Left forelimb (tissue), 1 donor: ENCODE measurements at places on chromosomes 3 and 15.

DNA sequence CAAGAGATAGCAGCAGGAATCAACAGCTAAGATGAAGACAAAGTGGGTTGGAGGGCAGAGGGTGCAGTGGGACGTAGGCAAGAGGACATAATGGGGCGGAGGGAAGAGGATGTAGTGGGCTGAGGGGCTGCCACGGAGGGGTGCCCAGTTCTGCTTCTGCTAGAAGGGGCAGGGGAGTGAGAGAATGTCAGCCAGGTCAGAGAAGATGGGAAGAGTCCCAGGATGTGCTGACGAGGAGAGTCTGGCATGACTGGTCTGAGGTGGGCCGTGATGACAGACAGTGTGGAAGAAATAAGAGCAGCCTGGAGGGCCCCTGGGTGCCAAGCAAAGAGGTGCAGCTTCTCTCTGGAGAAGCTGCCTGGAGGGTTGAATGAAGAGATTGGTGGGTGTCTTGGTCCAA lies 4.0 kb downstream of the SPSB4 start:
- DNase-seq: no peak

GRCh38 chr15:85362436-85363081 lies 17.8 kb upstream of the AKAP13 start:
- DNase-seq: no peak

DNA sequence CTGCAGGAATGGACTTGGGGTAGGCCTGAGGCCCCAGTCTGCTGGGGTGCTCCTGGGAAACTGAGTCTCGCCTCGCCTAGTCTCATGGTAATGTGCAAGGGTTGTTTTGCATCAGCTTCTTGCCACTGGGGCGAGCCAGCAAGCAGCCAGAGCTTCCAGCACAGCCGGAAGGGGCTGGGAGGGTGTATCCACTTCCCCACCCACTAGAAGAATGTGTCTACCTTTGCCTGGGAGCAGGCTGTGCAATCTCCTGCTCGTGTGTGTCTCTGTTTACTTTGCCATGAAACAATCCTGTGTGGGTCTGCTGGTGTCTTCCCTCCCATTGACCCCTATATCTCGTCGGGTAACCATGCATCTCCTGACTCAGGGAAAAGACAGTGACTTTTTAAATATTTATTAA lies 21.8 kb upstream of the ERICH6 start:
- DNase-seq: no peak

DNA sequence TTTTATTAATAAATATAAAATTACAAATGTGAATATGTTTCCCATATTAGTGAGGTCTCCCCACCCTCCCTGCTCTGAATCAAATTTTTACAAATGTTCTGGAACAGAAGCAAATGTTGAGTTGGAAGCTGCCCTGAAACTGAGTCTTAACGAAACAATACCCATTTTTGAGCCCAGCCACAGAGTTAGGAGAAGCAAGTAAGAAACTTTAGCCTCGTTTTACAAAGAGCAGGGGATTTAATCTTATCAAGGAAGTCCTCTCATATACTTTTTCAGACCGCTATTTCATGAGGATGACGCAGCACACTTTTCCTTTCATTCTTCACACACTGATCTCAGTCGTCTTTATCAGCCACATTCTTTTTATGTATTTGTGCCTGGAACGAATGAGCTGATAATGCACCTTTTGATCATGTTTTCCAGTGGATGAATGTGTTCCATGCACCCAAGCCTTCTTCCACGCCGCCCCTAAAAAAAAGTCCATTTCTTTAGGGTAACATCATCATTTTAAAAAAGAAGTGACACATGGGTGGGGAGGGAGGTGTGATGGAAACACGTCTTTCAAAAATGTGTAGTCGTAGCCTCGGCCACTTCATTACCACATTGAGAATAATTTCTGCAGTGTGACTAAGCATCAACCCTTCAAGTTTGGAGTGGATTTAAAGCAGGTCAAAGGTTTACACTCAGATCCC lies 48.1 kb downstream of the SETMAR start:
- no peak for DNase-seq

- DNase-seq: no peak
These were observed 21.8 kb upstream of the PFN2 start for GRCh38 chr3:149992416-149993058.

DNA sequence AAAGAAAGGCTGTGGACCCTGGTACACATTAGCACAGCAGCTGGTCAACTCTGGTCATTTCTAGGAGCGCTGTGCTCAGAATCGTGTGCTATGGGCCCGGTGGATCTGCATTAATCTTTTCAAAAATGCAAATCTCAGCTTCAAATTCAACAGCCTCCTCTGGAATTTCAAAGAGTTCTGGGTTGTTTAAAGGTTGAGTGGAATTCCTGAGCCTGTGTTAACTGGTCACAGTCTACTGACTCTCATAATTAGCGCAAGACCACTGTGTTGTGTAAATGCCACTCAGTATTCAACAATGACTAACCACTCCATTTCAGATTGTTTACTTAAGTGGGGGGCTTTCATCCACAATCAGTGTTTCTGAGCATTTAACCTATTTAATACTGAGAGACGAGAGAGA lies 2.7 kb upstream of the ARNT2 start:
- DNase-seq: no peak

GRCh38 chr15:67118808-67119207 lies 53.4 kb downstream of the SMAD3 start:
- no peak for DNase-seq

DNA sequence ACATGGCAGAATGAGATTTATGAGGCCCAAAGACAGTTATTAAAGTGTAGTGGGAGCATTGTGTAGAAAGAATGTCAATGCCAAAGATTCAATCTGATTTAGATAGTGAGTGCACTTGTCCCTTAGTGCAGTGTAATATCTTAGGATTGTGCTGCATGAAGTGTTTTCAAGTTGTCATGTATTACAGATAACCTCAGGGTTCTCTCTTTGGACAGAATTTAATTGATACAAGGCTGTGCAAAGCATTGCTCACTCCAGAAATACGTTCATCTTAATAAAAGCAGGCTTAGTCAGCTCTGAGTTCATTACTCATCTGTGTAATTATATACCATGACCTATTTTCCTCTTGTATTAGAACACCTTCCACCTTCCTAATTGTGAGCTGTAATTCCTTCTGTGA lies 16.0 kb upstream of the GPR171 start:
- no peak for DNase-seq

DNA sequence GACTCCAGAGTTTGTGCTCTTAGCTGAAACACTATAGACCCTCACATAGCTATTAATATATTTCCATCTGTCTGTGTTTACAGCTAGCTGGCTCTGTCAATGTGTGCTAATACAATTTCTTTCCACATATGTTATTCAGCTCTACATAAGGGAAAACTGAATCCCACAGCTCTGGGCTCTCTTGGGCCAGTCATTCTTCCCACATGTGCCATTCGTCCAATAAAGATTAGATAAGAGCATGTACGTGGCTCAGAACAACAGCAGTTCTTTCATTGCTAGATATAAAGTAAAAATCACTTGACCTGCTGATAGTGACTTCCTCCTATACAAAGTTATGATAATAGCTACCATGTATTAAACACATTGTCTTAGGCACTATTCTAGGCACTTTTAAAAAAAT lies 2.8 kb upstream of the ILDR1 start:
- no peak for DNase-seq

GRCh38 chr15:55829826-55830225 lies 86.9 kb upstream of the PRTG start:
- DNase-seq: no peak

DNA sequence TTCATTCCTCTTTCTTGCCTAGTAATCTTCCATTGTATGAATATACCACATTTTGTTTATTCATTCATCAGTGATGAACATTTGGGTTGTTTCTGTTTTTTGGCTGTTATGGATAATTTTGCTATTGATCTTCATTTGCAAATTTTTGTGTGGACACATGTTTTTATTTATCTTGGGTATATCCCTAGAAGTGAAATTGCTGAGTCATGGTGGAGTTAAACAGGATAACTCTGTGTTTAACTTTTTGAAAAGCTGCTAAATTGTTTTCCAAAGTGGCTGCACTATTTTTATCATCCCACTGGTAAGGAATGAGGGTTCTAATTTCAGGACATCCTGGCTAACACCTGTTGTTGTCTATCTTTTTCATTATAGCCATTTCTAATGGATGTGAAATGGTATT lies 74.6 kb upstream of the ARL6 start:
- no peak for DNase-seq

DNA sequence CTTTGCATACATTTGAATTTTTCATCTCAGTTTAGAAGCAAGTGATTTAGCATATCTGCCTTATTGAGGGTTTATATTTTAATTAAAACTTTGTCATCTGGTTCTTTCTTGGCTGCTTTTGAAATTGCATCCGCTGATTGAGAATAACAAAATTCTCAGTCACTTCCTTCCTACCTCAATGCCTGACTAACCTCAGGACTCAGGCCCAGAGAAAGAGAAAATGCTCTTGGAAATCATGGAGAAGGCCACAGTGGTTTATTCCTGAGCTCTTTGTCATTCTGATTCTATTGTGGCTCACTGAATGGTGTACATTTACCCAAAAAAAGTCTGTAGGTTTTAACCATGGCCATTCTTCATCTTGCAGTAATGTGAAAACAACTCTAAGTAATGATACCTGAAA lies 533.9 kb downstream of the TBL1XR1 start:
- DNase-seq: no peak

- DNase-seq: no peak
These were observed 29.0 kb downstream of the KY start for GRCh38 chr3:134621854-134622253.

GRCh38 chr3:30996467-30996866 lies 102.0 kb upstream of the GADL1 start:
- DNase-seq: no peak

DNA sequence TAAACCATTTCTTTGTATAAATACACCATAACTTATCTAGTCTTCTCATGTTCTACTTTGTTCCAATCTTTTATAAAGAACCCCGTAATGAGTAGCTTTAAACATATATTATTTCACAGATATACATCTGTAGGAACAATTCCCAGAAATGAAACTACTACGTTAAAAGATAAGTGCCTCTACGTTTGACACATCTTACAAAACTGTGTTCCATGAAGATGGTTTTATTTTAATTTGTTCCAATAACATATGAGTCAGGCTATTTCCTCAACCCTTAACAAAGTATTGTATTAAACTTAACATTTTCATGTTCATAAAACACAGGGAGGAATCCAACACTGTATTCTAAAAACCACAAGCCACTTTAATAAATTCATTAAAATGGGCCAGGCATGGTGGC lies 52.9 kb downstream of the TRPM7 start:
- DNase-seq: no peak

DNA sequence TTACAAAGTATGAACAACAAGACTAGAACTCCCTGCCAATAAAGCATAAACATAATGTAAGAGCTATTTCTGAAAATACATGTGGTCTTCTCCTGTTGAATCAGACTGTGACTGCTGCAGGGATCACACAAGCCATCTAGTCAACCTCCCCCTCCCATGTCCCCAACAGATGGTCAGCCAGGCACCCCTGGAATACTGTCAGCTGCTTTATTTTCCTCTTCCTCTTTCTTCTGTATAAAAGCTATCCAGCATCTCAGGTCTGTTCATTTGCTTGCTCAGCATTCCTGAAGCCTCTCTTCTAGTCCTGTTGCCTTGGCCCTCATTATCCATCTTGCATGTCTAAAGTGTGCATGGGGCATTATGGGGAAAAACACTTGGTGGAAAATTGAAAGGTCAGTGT lies 6.5 kb upstream of the MINDY4B start:
- DNase-seq: no peak

DNA sequence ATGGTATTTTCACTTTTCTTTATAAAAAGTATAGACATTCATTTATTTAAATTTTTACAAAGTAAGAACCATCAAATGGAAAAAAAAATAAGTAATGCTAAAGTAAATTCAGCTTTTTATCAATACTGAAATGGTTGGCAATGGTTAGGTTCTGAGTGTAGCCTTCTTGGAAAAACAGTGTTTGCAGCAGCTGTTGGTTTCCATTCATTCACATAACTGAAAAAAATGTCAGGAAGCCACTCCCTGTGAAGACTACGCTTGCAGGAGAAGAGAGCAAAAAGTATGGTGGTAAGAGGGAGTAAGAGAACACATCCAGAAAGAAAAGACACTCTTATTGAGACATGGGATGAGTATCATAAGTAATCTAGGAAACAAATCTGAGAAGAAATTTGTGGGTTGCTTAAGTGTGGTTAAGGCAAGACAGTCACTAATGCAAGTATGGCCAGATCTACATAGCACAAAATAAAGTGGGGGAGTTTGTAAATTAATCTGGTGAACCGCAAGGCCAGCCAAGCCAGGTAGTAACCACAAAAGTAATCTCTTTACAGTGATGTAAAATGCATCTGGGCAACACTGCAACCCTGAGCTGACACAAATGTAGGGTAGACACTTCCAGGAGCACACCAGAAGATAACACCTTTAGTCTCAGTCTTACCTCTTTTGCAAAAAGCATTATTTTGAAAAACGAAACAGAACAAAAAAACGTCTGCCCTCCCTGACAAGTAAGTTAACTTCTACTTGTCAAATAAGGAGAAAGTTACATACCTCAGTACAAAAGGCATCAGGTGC lies 133.7 kb downstream of the IGSF11 start:
- no peak for DNase-seq

GRCh38 chr15:27871078-27871901 lies 227.8 kb downstream of the OCA2 start:
- DNase-seq: no peak

DNA sequence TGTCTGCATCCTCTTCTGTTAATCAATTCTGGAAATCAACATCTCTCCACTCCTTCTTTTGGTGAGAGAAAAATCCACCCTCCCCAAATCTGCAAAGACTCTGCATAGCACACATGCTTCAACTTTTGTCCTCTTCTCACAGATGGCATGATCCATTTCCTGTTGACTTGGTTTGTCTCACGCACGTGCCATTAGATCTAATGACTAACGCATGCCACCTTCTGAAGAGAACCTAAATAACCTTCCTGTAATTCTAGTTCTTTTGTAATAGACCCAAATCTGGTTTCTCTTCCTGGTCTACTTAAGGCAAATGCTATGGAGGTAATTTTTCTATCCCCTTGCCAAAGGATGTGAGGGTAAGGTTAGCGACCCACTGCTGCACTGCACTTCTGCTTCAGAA lies 51.0 kb upstream of the ATOSA start:
- DNase-seq: no peak

DNA sequence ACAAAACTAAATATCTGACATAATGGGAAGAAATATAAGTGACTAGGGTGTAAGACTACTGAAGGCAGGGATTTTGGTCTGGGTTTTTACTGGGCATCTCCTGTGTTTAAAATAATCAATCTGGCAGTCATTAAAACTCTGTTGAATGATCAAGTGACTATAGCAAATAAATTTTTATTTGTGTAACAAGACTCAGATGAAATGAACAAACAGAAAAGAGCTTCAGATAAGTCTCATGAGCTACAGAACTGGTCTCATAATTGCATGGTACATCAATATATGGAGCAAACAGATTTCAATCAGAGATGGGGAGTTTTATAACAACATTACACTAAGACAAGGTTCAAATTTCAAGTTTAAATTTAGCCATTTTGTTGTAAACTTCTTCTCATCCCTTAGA lies 372.5 kb downstream of the PLCL2 start:
- no peak for DNase-seq

DNA sequence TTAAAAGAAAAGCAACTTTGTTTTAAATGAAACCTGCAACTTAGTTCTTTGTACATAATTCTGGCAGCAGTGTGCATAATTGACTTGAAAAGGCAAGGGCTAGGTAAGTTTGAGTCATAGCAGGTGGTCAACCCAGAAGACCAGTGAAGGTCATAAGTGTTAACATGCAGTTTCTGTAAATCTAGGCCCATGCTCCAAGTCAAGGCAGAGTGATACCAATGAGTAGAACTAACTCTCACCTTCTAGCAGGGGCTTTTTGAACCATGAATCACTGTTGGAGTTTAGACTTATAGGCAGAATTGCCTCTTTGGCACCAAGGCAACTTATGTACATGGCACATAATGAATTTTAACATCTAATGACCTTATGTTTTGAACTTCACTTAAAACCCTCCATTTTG lies 29.5 kb upstream of the IL20RB start:
- no peak for DNase-seq
